ENCODE measurements at places on chromosomes 6 and 20.

DNA sequence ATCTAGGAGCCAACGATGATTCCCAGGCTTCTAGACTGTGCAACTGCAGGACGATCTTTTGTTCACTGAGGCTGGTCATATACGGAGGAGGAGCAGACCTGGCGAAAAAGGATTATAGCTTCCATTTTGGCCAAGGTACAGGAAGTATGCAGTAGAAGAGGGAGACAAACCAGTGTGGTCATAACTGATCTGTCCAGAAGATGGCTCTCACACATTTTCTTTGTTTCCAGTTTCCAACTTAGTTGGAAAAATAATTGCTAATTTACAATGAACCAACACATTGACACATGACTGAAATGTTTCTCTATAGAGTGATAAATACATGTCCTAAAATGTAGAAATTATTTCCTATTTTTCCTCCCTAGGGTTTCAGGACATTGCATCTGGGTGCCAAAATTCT, 364.1 kb upstream of the BTBD3 start:
- peak; percentile 4 for DNase-seq

GRCh38 chr6:3596766-3597165, 139.9 kb upstream of the SLC22A23 start:
- DNase-seq, result no peak

GRCh38 chr6:101700655-101701054, 307.1 kb downstream of the GRIK2 start:
- DNase-seq, result no peak

DNA sequence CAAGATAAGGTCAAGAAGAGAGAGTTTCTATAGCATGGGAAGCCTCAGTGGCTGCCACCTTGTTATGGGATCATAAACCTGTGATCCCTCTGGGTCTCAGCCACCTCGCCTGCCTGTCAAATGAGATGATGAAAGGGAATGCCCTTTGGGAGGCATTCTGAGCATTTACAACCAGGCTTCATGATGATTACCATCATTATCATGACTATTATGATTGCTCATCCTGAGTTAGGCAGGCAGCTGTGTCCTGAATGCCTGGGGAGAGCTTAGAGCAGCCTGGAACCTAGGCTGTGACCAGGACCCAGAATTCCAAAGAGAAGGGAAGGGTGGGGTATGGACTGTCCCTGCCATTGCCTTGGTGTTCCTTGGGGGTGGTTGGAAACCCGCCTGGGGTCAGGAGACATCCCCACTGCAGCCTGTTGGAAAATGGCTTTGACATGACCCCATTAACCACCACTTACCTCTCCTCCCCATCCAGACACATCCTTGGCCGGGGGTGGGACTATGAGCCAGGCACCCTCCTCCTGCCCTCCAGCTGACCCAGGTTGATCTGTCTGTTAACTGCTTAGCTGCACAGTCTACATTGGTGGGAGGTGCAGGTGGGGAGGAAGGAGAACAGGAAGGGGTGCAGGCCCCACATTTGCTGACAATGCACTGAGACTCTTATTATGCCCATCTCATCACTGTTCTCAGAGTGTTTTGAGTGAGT, 51.9 kb downstream of the LRFN2 start:
- DNase-seq, result no peak

GRCh38 chr6:76682842-76683241, 610.4 kb upstream of the IMPG1 start:
- peak; percentile 24 for DNase-seq

GRCh38 chr6:54706391-54706790, 140.2 kb upstream of the FAM83B start:
- DNase-seq, result no peak

DNA sequence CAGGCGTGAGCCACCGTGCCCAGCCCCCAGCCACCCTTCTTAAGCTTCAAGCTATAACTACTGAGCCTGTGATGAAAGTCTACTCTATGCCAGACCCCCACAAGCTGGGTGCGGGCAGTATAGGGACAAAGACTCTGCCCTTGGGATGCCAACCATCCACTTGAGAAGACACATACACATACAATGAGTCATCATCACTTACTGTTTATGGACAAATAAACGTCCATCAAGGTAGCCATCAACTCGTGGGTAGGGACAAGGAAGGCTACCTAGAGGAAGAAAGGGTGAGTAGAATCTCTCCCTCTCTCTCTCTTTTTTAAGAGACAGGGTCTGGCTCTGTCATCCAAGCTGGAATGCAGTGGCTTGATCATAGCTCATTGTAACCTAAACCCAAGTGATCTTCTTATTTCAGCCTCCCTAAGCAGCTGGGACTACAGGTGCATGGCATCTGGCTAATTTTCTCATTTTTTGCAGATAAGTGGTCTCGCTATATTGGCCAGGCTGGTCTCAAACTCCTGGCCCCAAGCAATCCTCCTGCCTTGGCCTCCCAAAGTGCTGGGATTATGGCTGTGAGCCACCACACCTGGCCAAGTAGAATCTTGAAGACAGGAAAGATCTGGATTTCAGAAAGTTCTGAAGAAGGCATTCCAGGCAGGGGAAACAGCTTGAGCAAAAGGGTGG, 2.6 kb upstream of the TP53INP2 start:
- no peak for DNase-seq

- DNase-seq, result no peak
These were observed 48.8 kb downstream of the RBM38 start for GRCh38 chr20:57439993-57440392.

DNA sequence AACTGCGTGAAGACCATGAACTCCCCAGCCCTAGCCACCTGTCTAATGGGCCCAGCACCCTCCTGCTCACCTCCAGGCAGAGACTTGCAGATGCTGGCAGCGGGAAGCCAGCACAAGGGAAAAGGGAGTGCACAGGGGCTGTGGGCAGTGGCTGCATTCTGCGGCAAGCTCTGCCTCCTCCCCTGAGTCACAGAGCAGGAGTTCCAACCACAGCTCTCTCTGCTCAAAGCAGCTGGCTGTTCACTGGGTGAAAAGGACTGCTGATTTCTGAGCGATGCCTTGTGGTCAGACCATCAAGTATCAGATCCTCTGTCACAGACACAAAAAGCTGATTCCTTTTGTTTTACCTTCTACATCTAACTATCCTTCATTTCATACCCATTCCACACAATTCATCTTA, 10.5 kb downstream of the NKX2-2 start:
- peak; percentile 69 for DNase-seq

GRCh38 chr6:47437592-47437991, 40.0 kb upstream of the CD2AP start:
- no peak for DNase-seq

- DNase-seq, result no peak
These were observed 73.1 kb downstream of the PTCHD4 start for GRCh38 chr6:48037946-48038345.
